ENCODE measurements at places on chromosomes 1 and 21. TPM values are rescaled to one million over a fixed set of nuclear protein-coding genes. Genes with fewer than 3 reads are reported as not detected.

Gene CASZ1
- 0.50 TPM for total RNA-seq

Gene HSD3B1
- total RNA-seq = not detected

Gene FAM3B
- total RNA-seq = not detected

Gene FNDC7
- total RNA-seq = under 0.01 TPM

Gene ATP6V0B
- 102 TPM for total RNA-seq

Gene RUNX3
- 0.26 TPM for total RNA-seq

Gene CHRNB2
- total RNA-seq = not detected

Gene OR2T35
- not detected for total RNA-seq

Gene SPRR1A
- not detected for total RNA-seq

Gene FASLG
- total RNA-seq = not detected

Gene MAP7D1
- total RNA-seq = 78.4 TPM

Gene CFAP74
- 0.26 TPM for total RNA-seq

Gene USH2A
- under 0.01 TPM for total RNA-seq

Gene CD34
- total RNA-seq = under 0.01 TPM

Gene TIE1
- not detected for total RNA-seq
